ENCODE measurements at places on chromosomes 2 and 18.

- peak; percentile 96 for DNase-seq
Observed at GRCh38 chr2:130181325-130181879, at the start of gene SMPD4. SMPD4 (minus strand) TSS chr2:130181602; CDS start chr2:130176592, 5,010 bp downstream.

DNA sequence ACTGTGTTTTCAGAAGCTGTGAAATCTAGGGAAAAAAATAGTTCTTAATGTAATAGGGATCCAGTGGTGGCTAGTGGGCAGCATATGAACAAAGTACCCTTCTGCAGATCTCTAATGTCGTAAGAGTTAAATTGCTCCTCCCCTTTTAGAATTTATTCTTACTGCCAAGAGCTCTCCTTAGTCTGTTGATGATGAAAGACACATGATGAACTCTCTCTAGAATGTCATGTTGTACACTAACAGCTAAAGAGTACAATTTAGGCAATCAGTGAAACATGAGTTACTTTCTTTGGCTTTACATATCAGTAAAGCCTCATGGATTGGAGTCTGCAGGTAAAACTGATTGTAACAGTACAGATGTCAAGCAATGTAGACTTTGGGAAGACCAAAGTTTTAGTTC is 84.2 kb downstream of the SLC39A10 start:
- DNase-seq = no peak

- no peak for DNase-seq
Observed at GRCh38 chr2:210252699-210253606, 27.7 kb upstream of the ACADL start.

GRCh38 chr2:870426-870825 is 80.2 kb upstream of the SNTG2 start:
- no peak for DNase-seq

DNA sequence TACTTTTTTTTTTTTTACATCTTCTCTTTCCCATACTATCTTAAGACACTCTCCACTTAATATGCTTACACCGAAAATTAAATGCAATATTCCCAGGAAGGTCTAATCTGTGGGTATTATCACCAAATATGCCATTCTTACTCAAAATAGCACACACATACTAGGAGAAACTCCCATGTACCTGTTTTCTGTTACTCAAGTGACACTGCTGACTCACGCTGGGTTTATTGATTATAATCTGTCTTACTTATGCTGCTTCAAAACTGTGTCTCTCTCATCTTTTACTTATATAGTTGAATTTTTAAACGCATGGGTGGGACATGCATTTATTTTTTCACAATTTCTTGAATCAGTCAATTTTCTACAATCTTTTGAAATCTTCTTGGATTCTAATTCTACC is 29.9 kb downstream of the MRPL19 start:
- no peak for DNase-seq

DNA sequence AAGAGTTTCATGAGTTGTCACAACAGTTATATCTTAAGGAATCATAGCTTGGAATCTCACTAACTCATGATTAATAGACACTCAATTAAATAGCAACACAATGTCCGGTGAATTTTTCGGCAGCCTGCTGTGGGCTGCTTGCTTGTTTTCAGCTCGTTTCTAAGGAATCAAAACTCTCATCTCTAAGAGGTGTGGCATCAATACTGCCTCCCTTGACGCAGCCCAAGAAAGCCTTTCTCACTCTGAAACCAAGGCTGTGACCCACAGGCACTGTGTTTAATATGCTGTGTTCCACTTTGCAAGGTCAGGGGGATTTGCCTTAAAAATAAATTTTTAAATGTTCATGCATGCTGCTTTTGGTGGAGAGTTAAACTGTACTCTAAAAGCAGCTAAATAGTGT is 5.4 kb downstream of the DCC start:
- no peak for DNase-seq

DNA sequence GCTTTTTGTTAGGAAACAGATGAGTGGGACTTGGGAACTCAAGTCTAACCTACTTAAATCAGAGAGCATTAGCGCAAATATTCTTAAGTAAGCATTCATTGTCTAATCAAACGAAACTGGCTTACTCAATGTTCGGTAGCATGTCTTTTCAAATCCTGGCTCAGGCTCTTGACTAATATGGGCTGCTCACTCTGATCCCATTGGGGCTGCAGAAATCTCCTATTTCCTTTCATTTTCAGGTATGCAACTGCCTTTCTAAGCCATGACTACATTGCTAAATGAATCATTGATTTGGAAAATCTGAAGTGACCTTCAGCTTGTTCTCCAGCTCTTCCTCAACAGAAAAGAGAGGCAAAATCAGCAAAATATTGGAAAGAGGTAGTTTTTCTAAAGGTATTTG is 2084.4 kb upstream of the PIK3C3 start:
- DNase-seq = no peak

- no peak for DNase-seq
Observed at GRCh38 chr2:172374318-172375240, 52.8 kb upstream of the ITGA6 start.

DNA sequence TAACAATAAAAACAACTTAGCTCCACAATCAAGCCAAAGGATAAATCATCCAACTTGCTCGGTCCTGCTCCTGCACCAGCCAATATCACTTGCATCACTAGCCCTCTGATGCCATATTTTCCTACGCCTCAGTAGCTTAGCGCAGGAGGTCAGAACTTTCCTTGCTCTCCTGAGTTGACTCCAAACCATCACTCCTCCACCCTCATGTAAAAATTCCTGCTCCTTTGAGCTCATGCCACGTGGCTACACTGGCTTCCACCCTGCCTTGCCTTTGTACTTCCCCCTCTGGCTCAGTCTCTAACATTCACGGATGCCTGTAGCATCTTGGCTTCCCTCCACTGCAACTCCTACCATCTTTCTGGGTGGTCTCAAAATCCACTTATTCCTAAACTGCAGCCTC is 25.2 kb downstream of the AAK1 start:
- no peak for DNase-seq

- DNase-seq = no peak
Observed at GRCh38 chr2:219881851-219882250, 254.4 kb downstream of the SLC4A3 start.

- DNase-seq = no peak
Observed at GRCh38 chr2:12434630-12435098, 282.1 kb upstream of the TRIB2 start.

Data from AG08395 (cell line).